ENCODE measurements at places on chromosomes 2 and 18.

DNA sequence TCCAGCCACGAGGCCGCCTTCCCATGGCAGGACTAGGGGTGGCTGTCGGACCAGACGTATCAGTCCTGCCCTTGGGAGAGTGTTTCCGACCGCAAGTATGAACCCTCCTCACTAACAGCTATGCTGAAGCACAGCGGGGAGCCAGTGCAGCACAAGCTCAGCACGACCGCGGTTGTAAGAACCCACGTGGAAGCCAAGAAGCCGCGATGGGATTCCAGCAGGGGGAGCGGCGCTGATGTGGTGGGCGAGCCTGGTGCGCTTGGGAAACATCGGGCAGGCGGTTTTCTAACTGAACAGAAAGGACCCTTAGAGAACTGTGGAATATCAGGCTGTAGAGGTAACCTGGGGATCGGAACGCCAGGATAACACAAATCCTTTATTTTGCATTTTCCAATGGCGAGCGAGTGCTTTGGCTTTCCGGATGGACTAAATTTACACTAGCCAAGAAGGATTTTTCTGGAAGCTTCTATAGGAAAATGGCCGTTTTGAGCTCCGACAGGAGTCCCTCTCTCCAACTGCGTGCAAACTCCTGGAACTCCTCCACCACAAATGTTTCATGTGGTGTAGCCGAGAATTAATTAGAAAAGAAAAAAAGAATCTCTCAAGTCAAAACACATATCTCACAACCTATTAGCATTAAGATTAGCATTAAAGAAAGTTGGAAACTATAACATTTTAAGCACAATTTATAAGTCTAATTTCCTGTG, 132.0 kb upstream of the MYCN start:
- DNase-seq = no peak

DNA sequence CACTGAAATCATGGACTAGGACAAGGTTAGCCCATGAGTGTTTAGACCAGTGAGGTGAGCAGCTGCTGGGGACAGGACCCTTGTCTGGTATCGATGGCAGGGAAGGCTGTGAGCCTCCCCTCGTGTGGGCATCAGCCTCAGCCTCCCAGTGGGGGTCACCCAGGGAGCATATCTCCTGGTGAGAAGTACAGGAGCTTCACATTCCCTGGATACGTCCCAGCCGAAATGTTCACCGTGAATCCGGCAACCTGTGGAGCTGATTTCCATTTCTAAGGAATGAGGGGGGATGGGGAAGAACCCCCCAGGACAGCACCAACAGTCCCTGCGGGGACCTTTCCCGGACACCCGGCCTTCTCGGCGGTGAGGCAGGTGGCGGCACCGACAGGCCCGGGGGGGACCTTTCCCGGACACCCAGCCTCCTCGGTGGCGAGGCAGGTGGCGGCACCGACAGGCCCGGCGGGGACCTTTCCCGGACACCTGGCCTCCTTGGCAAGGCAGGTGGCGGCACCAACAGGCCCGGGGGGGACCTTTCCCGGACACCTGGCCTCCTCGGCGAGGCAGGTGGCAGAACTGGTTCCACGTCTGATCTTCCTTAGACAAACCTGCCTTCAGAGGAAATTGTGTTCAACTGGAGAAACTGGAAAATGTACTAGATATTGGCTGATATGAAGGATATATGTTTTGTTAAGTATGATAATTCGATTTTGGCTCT, 21.2 kb downstream of the RTP5 start:
- DNase-seq = peak; percentile 51

- no peak for DNase-seq
These were observed 46.2 kb upstream of the CAB39 start for GRCh38 chr2:230666446-230666845.

GRCh38 chr18:77013811-77014521, 118.6 kb downstream of the MBP start:
- no peak for DNase-seq

Data from activated effector memory CD4-positive, alpha-beta T cell treated with anti-CD3 and anti-CD28 coated beads, Interleukin-2, amount 50 U/mL, for 16 hours (primary cell).